ENCODE measurements at places on chromosomes 3 and 15. TPM values are rescaled to one million over a fixed set of nuclear protein-coding genes. Genes with fewer than 3 reads are reported as not detected.

PP2D1 gene
- not detected for total RNA-seq

AGBL1 gene
- 0.05 TPM for total RNA-seq

CRYBG3 gene
- total RNA-seq = 4.2 TPM

FOXB1 gene
- total RNA-seq = 0.56 TPM

SLC6A1 gene
- not detected for total RNA-seq

ATP8B4 gene
- total RNA-seq = 5.1 TPM

GRCh38 chr15:74200412-74200815 lies 2.2 kb downstream of the STRA6 start:
- DNase-seq = no peak

GRCh38 chr3:151225040-151225975 lies 22.3 kb upstream of the GPR171 start:
- no peak for DNase-seq

- DNase-seq = no peak
Measured at GRCh38 chr15:66006986-66007385, 137.7 kb downstream of the RAB11A start.

All from activated CD4-positive, alpha-beta T cell treated with anti-CD3 and anti-CD28 coated beads for 36 hours (primary cell).